ENCODE measurements at places on chromosomes 16 and 17. TPM values are rescaled to one million over a fixed set of nuclear protein-coding genes. Genes with fewer than 3 reads are reported as not detected.

Gene KIF19
- 0.84 TPM for total RNA-seq

- no peaks in the 10 kb centered on the region for H3K27me3 ChIP-seq
- no peaks in the 10 kb centered on the region for H3K36me3 ChIP-seq
- H3K27ac ChIP-seq: no peak overlapping the region
- no peak for DNase-seq
Observed at GRCh38 chr16:24721830-24722238, 7.6 kb upstream of the TNRC6A start.

DNA sequence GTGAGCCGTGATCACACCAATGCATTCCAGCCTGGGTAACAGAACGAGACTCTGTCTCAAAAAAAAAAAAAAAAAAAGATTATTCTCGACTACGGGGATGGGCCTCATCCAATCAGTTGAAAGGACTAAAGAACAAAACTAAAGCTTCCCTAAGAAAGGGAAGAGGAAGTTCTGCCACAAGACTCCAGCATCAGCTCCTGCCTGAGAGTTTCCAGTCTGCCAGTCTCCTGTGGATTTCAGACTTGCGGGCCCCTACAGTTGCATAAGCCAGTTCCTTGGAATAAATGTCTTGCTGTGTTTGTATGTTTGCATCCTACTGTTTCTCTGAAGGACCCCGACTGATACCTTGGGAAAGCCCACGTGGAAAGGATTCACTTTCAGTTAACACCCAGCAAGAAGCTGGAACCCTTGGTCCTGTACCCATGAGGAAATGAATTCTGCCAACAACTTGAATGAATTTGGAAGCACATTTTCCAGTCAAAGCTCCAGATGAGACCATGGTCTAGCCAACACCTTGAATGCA is 26.3 kb upstream of the FZD2 start:
- no peak overlapping the region for H3K27ac ChIP-seq
- no peak for DNase-seq
- no peak overlapping the region for H3K4me3 ChIP-seq
- no peaks in the 10 kb centered on the region for H3K4me1 ChIP-seq
- H3K27me3 ChIP-seq: peaks cover 6% of the 10 kb centered on the region

DNA sequence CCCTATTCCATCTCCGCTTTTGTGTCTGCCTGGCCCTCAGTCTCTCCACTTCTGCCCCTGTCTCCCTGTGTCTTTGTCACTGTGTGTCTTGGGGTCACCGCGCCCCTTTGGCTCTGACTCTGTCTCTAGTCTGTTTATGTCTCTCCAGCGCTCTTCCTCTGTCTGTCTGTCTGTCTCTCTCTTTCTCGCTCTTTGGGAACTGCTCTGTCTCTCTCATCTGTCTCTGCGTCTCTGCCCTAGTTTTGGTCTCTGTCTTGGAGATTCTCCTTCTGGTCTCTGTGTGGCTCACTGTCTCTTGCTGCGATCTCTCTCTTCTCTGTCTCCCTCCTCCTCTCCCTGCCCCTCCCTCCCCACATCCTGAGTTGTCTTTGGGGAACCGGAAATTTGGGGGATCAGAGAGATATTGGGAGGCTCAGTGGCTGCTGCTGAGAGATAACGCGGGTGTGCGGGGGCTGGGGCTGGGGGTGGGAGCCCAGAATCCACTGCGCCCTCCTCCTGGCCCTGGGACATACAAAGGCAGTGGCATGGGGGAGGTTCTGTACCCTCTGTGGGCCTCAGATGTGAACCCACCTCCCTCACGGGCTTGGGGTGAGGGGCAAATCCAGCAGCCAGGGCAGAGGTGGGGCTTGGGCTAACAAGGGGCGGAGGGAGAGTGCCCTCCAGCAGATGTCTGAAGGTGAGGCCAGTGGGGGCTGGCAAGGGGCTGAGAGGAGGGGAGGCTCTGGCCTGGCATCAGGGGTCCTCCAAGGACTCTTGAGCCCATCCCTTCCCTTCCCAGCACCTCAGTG is 24.4 kb downstream of the LAT start:
- no peaks in the 10 kb centered on the region for H3K36me3 ChIP-seq
- H3K4me1 ChIP-seq: no peaks in the 10 kb centered on the region
- H3K4me3 ChIP-seq: no peak overlapping the region

DNA sequence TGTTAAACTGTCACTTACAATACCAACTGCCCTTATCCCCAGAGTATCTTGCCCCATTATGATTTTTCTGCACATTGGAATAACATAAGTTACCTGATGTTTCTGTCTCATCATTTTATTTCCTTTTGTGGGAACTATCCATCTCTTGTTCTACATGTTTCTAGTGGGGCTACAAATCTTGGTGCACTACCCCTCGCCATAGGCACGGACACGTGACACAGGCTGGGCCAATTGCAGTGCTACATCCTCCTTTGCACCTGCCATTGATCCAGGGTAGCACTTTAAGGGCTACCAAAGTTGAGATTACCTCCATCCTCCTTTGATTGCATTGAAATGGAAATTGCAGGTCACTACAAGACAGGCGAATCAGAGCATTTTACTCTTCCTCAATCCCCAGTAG is 14.2 kb upstream of the SYT17 start:
- H3K27ac ChIP-seq: no peak overlapping the region
- H3K36me3 ChIP-seq: no peaks in the 10 kb centered on the region
- DNase-seq: no peak
- no peaks in the 10 kb centered on the region for H3K4me1 ChIP-seq
- H3K27me3 ChIP-seq: peaks cover 7% of the 10 kb centered on the region

GRCh38 chr17:6455321-6455705 is 11.1 kb downstream of the PIMREG start:
- no peak overlapping the region for H3K27ac ChIP-seq
- H3K4me1 ChIP-seq: peaks cover 20% of the 10 kb centered on the region
- no peak for DNase-seq
- no peaks in the 10 kb centered on the region for H3K36me3 ChIP-seq

GRCh38 chr17:38590988-38591758 is 14.6 kb downstream of the SRCIN1 start:
- peaks cover 25% of the 10 kb centered on the region for H3K27me3 ChIP-seq
- DNase-seq: no peak
- no peak overlapping the region for H3K4me3 ChIP-seq
- H3K4me1 ChIP-seq: no peaks in the 10 kb centered on the region
- H3K36me3 ChIP-seq: no peaks in the 10 kb centered on the region

GRCh38 chr17:67509390-67510287 is 132.6 kb downstream of the PITPNC1 start:
- no peaks in the 10 kb centered on the region for H3K4me1 ChIP-seq
- no peaks in the 10 kb centered on the region for H3K27me3 ChIP-seq
- H3K4me3 ChIP-seq: no peak overlapping the region
- no peaks in the 10 kb centered on the region for H3K36me3 ChIP-seq
- no peak overlapping the region for H3K27ac ChIP-seq

Data from endothelial cell of umbilical vein (primary cell).